ENCODE measurements at places on chromosomes 6 and 20.

- DNase-seq = no peak
These were observed 188.8 kb downstream of the DLL1 start for GRCh38 chr6:170102038-170102437.

DNA sequence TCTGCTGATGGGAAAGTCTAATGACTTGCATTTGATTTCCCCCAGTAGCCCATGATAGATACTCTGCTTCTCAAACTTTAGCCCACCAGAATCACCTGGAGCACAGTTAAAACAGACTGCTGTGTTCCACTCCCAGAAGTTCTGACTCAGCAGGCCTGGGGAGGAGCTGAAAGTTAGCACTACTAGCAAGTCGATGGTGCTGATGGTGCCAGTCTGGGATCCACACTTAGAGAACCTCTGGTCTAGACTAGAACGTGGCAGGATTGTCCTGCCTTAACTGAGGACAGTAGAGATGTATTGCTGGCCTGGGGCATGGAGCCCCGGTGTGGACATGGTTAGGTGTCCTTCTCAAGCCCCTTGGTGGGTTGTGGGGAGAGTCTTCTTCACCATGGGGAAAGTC lies 8.7 kb downstream of the TOX2 start:
- DNase-seq = no peak

GRCh38 chr20:46222521-46223007 lies 85.7 kb downstream of the CDH22 start:
- DNase-seq = no peak

DNA sequence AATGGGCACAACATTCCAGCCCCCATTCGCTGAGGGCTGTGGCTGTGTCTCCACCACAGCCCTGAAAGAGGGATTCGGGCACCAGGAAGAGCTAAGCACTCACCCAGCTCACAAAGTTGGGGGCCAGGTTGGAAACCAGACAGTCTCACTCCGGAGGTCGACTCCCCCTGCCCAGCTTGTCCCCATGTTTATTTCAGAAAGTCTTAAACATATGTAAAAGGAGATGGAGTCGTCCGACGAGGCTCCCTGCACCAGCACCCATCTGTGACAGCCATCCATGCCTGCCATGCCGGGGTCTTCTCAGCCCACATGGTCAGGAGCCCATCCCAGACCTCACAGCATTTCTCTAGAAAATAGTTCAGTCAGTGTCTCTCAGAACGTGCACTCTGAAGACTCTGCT lies 63.6 kb upstream of the STX16 start:
- DNase-seq = no peak

GRCh38 chr20:15925376-15925775 lies 647.9 kb downstream of the KIF16B start:
- DNase-seq = no peak

GRCh38 chr20:23147964-23148730 lies 62.0 kb upstream of the CD93 start:
- DNase-seq = no peak

DNA sequence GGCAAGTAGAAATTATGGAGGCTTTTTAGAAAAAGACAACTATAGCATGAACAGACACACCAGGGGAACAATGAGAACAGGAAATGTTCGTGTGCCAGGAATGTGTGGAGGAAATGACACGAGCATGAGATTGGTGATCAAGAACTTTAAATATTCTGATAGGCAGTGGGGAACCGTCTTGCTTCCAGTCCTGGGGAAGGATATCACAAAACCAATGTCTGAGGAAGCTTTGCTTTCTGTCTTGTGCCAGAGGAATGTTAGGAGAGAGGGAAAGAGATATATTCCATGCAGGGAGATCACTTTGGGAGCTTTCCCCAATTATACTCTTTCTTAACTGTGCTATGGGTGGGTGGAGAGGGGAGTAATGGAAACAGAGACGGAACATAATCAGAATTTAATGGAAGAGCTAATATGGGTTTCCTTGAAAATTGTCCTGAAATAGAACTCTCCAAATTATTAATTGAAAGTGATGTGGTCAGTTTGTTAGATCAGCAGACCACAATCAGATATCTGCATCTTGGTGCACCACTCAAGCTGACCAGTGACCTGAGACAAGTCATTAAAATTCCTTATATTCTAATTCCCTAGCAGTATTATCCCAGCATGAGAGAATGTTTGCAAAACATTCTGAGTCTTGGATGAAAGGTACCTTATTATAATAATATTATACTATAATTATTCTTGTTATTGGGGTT lies 178.2 kb downstream of the SOX4 start:
- DNase-seq = no peak

GRCh38 chr20:24833592-24833991 lies 115.5 kb upstream of the CST7 start:
- no peak for DNase-seq

GRCh38 chr6:157233686-157234085 lies 89.6 kb downstream of the TMEM242 start:
- DNase-seq = no peak

DNA sequence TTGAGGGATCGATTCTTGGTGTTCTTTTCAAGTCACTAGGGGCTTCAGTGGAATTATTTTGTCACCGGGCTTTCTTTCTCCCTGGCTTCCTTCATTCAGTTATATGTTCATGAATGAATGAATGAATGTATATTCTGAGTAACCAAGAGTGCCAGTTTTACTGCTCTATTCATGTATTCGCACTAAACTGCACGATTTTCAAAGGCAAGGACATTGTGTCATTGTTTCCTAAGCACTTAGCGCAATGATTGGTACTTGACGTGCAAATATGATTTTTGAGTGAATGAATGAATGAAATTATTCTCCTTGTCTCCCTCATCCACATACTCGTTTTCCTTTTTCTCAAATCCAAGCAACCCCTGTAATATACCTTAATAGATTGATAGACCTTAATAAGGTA lies 822 bp downstream of the AFG1L start:
- DNase-seq = no peak

DNA sequence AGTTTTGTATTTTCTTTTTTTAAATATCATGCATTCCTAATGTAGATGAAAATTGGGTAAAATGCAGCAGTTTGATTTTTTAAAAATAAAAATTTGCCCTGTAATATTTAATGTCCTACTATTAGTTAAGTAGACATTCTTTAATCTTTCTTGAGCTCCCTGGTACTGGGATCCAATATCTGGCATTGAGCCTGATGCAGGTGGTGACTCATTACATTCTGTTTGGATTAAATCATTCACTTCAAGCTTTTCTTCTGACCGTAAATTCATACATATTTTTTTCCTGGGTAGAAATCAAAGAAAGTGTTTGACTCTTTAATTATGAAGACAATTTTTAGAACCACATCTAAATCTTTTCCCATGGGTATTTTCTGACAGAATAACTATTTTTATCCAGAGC lies 768.8 kb upstream of the SLC35B3 start:
- no peak for DNase-seq

GRCh38 chr20:59404749-59405148 lies 104.3 kb downstream of the EDN3 start:
- no peak for DNase-seq

DNA sequence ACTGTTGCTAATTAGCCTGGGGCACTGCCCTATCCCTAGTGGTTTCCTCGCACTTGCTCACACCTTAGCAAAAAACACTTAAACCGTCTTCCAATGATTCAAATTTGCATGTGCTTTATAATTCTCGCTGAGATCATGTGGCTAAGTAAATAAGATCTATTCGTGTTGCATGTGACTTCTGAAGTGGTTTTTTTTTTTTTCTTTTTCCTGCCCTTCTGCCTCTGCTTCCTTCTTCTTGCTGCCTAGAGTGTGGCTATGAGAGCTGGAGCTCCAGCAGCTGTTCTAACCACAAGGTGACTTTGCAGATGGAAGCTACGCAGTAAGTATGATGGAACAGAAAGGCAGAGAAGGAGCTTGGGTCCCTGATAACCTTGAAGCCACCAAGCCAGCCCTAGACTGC lies 36.5 kb downstream of the SULF2 start:
- DNase-seq = no peak

GRCh38 chr6:122799916-122800686 lies 11.0 kb downstream of the SMPDL3A start:
- no peak for DNase-seq

Data from stimulated activated CD8-positive, alpha-beta memory T cell treated with anti-CD3 and anti-CD28 coated beads, Interleukin-15, amount 100 ng/mL, for 1 hour (primary cell).